ENCODE measurements at places on chromosomes 6 and 20.

DNA sequence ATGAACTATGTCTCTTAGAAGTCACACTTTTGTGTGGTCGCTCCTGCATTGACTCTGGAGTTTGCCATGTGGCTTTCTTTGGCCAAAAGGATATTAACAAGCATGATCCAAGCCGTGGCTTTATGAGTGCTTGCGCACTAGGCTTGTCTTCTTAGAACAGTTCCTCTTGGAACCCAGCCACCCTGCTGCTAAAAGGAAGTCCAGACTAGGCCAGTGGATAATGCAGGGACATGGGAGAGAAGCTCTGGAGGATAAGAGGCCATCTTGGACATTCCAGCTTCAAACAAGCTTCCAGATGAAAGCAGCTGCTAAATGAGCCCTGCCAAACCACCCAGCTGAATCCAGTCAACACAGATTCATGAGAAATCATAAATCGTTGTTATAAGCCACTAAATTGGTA is 346.4 kb downstream of the CDC5L start:
- no peak for DNase-seq

DNA sequence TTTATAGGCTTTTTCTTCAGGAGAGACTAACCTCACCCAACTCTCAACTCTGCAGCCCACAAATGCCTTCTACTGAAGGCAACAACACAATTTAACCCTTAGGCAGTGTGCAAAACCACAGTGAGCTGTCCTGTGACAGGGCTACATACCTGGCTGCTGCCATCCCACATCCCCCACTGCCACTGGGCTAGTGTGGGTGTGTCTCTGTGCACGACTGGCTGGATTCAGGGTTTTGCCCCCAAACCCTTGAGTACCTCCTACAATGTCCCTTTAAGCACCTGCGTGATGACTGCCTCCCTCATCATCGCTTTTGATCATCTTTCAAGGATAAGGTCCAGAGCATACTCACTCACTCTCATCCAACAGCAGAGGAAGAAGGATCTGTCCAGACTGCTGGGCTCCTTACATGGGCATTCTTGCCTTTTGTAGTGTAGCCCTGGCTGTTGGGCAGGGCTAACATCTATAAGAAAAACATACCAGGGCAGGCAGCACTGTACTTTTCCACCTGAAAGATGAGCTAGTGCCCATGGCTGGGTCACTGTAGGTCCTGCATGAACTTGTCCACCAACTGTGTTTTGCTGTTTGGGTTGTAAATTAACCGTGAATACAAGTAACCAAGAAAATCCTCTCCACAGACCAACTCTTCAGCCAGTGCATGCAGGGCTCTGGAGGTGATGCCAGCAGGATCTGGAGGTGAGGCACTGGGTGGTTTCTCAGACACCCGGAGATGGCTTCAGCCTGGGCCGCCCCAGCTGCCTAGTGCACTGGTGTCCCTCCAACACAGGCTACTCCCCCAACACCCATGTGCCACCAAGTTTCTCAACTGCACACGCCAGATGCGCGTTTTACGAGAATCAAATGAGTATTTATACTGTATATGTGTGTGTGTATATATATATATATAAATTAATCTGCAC is 45.2 kb downstream of the PLCG1 start:
- no peak for DNase-seq

GRCh38 chr6:73525546-73526330 is 4.9 kb upstream of the EEF1A1 start:
- DNase-seq = no peak

GRCh38 chr6:170211404-170212025 is 79.4 kb downstream of the DLL1 start:
- DNase-seq = no peak

DNA sequence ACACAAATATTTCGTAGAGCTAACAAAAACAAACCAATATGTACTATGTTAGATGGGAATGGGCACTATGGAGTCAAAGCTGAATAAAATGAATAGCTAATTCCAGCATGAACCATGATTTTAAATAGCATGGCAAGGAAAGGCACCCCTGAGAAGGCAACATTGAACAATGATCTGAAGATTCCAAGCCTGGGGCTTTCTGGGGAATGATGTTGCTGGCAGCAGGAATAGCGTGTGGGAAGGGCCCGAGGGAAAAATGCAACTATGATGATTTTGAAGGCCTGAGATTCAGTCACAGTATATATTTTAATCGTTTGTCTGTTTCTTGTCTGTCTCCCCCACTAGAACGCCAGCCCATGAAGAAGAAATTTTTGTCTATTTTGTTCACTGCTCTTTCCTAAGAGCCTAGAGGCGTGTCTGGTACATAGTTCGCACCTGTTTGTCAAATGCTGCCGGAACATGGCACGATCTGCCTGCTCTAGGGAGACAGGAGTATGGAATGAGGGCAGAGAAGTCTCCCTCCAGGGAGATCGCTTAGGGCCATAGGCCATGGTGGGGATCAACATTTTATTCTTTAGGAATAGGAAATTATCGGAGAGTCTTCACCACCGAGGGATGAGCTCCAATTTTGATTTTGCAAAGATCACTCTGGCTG is 84.8 kb upstream of the EYA2 start:
- no peak for DNase-seq

DNA sequence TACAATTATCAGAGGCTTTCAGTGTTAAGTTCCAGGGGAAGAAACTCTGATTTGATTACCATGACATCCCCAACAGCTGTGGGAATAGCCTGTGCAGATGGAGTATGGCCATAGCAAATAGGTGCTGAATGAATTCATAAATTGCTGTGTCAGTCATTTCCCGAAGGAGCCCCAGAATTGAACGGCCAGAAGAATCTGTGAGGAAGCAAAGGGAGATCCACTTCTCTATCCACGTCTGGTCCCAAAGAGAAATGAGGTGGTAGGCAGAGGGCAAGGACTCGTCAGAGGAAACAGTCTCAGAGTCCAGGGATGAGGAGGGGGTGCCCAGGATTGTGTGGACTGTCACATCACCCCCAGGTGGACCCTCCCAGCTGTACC is 3.1 kb upstream of the TAF8 start:
- no peak for DNase-seq

GRCh38 chr6:170506446-170506845 is 46.7 kb downstream of the PSMB1 start:
- DNase-seq = no peak

GRCh38 chr20:18717062-18717461 is 96.5 kb upstream of the SCP2D1 start:
- DNase-seq = no peak
